ENCODE measurements at places on chromosomes 3 and 15.

DNA sequence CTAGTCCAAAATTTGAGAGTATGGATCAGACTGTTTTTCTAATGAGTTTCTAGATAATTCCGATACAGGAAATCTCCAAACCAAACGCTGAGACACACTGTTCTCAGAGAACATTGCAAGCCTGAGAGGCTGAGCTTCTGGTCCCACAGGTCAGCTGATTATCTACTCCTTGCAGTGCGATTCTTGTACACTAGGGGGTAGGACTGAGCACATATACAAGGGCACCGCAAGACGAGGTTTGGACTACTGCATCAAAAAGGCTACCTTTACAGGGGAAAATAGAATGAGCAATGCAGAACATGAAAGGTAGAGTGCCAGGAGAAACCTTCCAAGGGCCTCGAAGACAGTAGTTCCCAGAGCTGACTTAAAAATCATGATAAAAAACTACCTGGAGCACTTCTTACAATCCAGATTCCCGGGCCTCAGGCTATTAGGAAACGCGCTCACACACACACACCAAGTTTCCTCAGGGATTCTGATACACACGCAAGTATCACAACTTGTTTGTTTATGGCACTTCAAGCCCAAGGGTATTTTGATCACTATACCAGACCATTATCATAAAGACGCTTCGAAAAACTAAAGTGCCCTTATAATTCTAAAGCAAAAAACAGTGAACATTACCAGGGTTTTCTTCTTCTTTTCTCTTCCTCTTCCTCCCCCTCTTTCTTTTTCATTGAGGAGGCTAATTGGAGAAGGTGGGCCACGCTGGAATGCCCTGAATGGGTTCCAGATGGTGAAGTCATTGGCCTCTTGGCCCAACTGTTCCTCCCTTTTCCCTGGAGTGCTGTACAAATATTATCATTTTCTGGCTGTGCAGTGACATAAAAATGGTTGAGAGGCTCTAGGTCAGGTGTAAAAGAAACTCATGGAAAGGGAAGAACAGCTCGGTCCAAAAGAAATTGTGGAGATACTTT is 61.8 kb downstream of the SLC12A8 start:
- no peak for DNase-seq

DNA sequence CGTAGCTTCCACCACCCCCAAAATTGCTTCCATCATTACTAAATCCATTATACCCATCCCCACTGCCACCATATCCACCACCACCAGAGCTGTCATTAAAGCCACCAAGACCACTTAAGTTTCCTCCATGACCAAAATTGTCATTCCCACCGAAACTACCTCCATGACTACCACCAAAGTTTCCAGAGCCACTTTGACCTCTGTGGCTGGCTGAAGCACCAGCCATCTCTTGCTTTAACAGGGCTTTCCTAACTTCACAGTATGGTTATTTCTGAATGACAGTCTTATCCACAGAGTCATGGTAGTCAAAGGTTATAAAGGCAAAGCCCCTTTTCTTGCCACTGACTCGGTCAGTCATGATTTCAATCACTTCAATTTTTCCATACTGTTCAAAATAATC is 24.3 kb upstream of the DENND4A start:
- DNase-seq: peak; percentile 12

GRCh38 chr3:126836220-126836860 is 132.3 kb downstream of the CHCHD6 start:
- no peak for DNase-seq

- DNase-seq: no peak
Measured at GRCh38 chr3:104878395-104878794, 488.3 kb upstream of the ALCAM start.

- no peak for DNase-seq
Measured at GRCh38 chr3:10594915-10595314, 89.5 kb upstream of the ATP2B2 start.

DNA sequence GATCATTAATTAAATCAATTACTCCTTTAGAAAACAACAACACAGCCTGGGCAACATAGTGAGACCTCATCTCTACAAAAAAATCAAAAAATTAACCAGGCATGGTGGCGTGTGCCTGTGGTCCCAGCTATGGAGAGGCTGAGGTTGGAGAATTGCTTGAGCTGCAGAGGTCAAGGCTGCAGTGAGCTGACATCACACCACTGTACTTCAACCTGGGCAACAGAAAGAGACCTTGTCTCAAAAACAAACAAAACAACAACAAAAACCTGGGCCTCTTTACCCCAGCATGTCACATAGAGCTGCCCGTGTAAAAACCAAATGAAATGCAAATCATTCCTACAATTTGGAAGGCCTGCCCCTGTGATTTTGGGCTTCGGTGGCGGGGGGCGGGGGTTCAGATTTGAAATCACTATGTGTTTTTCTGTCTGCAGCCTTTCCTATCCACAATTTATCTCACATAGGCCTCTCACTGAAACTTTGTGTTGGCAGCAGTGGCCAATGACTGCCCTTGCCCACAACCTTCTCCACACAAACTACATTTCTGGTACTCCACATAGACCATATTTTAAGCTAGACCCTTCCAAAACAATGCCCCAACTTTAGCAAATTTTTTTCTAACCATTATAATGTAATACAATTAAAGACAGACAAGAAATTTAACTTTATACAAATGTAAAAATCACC is 6.5 kb downstream of the ADAM10 start:
- no peak for DNase-seq

DNA sequence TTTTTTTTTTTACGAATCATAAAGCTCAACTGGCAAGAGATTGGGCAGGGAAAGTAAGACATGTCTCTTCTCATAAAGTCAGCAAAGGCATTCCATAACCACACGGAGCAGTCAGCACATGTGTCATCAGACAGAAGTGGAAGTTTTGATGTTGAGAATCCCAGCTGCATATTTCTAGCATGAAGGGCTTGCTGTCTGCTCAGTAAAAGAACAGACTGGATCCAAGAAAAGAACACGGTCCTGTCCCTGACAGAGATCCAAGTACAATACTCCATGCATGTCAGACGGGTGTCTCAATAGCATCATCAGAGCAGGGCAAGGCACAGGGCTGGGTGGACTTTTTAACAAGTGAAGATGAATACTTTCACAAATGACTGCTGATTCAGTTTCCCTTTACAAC is 38.2 kb downstream of the ABI3BP start:
- DNase-seq: no peak

- DNase-seq: no peak
Measured at GRCh38 chr3:26368312-26368711, 254.3 kb upstream of the LRRC3B start.

DNA sequence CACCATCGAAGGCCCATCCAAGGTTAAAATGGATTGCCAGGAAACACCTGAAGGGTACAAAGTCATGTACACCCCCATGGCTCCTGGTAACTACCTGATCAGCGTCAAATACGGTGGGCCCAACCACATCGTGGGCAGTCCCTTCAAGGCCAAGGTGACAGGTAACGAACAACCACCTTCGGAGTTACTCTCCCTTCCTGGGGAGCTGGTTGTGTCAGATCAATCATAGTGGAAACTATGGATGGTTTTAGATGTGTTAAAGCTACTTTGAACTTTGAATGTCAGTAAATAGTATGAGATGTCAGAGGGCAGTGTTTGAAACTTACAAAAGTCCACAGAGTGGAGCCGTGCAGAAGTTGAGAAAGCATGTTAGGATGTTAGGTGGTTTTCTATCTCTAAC is 42.3 kb downstream of the DNASE1L3 start:
- DNase-seq: no peak

DNA sequence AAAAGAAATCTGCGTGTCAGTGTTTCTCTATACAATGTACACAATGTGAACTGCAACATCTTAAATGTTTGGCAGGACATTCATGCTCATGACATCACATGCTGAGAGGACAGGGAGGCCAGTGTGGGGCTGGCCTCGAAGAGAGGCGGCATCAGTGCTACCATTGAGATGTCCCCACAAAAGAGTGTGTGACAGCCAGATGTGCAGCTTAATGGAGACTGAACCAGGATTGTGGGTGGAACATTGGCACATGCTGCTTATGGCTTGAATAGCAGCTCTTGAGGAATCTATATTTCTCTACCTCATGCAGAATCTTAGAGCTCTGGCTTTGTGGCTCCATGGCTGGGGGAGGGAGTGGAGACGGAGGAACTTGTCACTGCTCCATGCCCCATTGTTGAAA is 18.5 kb downstream of the CLDN11 start:
- DNase-seq: no peak

- DNase-seq: no peak
Measured at GRCh38 chr3:184693011-184693975, 18.6 kb downstream of the MAGEF1 start.

DNA sequence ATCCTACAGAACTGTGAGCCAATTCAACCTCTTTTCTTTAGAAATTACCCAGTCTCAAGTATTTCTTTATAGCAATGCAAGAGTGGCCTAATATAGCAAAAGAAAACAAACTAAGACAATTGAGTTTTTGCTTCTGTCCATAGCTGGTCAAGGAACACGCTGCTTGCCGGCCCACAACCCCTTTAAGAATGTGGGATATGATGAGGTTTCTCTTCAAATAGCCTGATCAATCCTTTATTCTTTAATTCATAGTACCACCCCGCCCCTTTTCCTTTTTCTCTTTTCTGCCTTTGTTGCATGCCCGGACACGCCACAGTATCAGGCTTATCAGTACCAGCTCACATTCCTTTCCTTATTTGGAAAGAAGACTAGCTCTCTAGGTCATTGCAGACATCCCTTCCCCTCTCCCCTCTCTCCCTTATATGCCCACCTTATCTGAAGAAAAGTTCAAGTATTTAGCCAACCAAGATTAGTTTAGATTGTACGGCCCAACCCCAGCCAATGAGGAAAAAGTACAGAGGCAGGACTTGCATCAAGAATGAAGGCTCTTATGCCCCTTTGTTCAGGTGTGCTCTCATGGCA is 404.5 kb downstream of the OCA2 start:
- no peak for DNase-seq

- no peak for DNase-seq
Measured at GRCh38 chr15:74229686-74230085, 6.4 kb upstream of the CCDC33 start.

DNA sequence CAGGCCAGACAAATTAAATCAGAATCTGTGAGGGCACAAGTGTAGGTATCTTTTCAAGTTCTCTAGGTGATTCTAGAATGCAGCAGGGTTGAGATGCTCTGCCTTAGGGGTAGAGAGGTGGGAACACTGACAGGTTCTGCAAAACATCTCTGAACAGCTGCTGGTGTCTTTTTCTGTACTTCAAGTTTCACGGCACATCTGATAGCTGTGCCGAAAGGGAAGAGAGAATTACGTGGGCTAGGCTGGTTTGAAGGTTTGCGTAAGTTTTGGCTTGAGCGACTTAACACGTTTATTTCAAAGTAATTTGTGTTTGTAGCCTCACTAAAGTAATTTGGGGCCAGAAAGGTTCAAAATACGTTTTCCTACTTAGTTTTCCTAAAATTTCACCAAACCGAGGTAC is 22.5 kb downstream of the PXK start:
- no peak for DNase-seq

DNA sequence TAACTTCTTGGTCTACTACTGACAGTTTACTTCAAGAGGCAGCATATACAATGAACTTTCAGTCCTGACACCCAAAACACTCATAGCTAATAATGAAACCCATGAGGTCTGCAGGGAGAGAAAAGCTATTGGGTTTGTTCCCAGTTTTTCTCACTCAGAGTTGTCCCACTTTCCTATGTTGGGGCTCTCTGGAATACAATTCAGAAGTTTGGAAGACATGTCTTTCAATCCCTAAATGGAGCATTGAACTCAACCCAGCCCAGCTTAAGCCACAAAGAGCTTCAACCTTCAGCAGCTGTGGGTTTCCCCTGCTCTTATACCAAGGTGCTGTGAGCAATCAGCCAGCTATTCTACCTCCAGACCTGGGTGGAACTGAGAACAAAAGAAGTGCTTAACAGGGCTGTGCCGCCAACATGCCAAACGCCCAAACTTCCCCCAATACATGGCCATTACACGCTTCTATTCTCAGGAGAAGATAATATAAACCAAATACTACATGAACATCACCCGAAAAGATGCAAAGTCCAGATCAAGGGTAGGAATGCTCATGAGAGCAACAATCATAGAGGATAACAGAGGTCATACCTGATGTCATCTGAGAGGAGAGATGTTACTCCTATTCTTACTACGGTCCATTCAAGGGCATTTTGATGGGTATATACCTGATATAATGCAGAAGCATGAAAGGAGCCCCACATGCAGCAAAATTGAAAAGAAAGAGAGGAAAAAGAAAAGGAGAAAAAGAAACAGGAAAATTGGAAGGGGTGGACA is 131.2 kb upstream of the TGFBR2 start:
- DNase-seq: no peak

DNA sequence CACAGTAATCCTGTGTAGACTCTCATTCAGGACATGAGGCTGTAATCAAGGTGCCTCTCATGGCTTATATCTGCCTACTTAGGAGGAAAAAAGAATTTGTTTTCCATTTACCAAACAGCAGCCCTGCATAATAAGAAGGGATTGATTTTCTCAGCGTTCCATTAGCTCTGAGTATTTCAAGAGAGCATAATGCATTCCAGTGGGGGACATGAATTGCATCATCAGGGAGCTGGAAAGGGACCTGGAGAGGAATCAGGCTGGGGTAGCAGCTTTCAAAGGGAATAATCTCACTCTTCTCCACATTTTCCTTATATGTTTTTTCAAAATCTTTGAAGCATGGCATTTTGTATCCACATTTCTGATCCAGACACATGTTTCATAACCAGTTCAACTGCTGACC is 150.6 kb upstream of the ANKRD28 start:
- no peak for DNase-seq

GRCh38 chr3:20700714-20701113 is 514.7 kb upstream of the SGO1 start:
- DNase-seq: no peak

- no peak for DNase-seq
Measured at GRCh38 chr3:9439331-9439730, 41.9 kb downstream of the SETD5 start.

- peak; percentile 62 for DNase-seq
Measured at GRCh38 chr3:141498598-141499223, 11.9 kb downstream of the RASA2 start.

- DNase-seq: no peak
Measured at GRCh38 chr3:179738998-179739397, 86.2 kb downstream of the USP13 start.

DNA sequence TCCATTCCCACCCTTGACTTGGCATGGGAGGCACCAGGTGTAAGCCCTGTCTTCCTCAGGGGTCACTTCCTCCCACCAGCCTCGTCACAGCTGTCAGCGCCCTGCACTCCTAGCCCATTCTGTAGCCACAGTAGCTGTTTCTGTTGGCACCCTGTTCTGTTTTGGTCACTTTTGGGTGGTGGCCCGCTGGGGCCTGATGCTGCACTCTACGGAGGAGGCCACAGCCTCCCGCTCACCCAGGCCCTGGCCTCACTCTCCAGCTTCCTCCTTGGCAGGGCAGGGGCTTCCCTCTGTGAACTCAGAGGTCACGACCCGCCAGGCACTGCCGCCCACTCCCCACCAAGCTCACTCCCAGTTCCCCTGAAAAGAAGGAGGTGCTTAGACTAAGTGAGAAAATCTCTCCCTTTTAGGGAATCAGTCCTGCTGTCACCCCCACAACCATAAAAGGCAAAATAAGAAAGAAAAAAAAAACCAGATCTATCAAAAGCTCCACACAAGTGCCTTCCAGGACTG is 68.4 kb downstream of the MGLL start:
- DNase-seq: no peak

Data from stimulated activated CD8-positive, alpha-beta memory T cell treated with anti-CD3 and anti-CD28 coated beads, Interleukin-2, amount 100 ng/mL, for 48 hours (primary cell).